Right atrium auricular region (tissue), 2 donors: ENCODE measurements at places on chromosomes 11 and 22. TPM values are rescaled to one million over a fixed set of nuclear protein-coding genes. Genes with fewer than 3 reads are reported as not detected.
A peak's percentile ranks its signal among the peaks of the same experiment; 100 is the strongest.

DNA sequence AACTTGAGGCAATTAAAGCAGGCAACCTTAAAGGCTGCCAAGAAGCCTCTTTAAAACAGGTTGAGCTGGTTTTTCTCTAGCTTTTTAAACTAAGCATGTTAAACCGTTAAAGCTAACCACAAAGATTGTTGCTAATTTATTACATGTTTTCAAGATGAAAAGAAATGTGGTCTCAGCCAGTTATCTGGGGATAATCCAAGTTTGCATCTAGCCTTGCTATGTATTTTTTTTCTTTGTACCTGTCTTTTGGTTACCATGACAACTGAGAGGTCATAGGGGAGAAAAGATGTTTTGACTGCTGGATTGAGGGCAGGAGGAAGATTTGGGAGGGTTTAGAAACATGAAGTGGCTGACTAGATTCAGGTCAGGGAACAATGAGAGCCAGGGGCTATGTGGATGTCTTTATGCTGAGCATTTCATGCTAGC lies 19.2 kb upstream of the PGM2L1 start:
- no peaks in the 10 kb centered on the region for H3K4me1 ChIP-seq
- DNase-seq, result no peak
- no peak overlapping the region for H3K27ac ChIP-seq
- no peak overlapping the region for H3K4me3 ChIP-seq
- H3K27me3 ChIP-seq, result no peaks in the 10 kb centered on the region

GRCh38 chr11:10514202-10514601 lies 26.8 kb downstream of the RNF141 start:
- H3K36me3 ChIP-seq, result peaks cover 7% of the 10 kb centered on the region
- DNase-seq, result no peak
- no peak overlapping the region for H3K27ac ChIP-seq

DNA sequence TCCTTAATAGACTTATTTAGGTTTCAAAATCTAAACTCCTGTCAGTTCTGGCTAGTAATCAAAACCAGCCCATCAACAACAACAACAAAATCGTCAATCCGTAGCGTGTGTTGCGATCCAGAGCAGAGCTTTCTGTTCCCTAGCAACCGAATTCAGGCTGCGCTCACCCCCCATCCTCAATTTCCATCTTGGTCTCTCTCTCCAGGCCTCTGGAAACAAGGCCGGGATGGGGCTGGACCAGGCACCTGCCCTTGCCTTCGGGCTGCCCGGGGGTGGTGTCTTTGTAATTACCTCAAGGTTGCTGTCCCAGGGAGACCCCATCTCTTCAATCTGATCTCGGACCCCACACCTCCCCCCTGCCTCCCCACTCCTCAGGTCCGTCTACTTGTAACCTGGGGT lies 1341.5 kb downstream of the BRD1 start:
- H3K27ac ChIP-seq, result no peak overlapping the region
- H3K4me1 ChIP-seq, result no peaks in the 10 kb centered on the region
- peaks cover 13% of the 10 kb centered on the region for H3K27me3 ChIP-seq
- H3K36me3 ChIP-seq, result no peaks in the 10 kb centered on the region
- no peak overlapping the region for H3K4me3 ChIP-seq

GRCh38 chr11:2586793-2587131 lies 113.0 kb downstream of the KCNQ1OT1 start:
- H3K4me3 ChIP-seq, result no peak overlapping the region
- H3K4me1 ChIP-seq, result no peaks in the 10 kb centered on the region
- no peak overlapping the region for H3K27ac ChIP-seq
- no peaks in the 10 kb centered on the region for H3K27me3 ChIP-seq

Gene DEUP1
- total RNA-seq, result not detected

DNA sequence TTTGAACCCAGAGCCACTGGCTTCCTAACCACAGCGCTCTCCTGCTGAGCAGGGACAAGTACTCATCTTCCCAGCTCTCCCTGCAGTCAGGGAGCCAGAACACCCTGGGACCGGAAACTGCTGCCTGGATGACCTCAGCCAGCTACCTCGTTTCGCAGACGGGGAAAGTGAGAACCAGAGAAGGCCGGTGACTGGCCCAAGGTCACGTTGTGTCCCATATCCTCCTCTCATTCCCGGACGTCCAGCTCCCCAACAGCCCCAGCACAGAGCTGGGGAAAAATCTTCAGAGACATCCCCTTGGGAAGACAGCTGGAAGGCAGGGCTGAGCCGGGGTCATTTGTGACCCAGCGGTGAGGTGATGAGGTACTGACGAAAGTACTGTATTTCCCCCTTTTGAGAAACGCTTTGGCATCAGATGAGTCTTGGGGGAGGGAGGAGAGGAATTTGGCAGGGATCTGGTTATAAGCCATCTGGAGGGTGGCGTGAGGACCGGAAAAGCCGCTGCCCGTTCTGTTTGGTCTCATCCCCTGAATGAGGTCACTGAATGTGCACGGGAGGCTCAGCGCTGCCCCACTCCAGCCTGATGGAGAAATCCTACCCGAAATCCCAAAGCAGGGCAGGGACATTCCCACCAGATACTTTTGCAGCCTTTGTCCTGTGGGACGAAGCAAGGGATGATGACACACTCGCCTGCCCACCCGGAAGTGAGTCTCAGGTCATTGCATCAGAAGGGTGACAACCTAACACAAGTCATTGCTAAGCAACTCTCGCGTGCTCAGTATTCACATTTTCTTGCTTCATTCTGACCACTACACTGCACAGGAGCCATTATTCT lies 41.1 kb downstream of the LIF start:
- H3K4me3 ChIP-seq, result no peak overlapping the region
- H3K36me3 ChIP-seq, result no peaks in the 10 kb centered on the region
- peak; percentile 92 for DNase-seq
- H3K4me1 ChIP-seq, result peaks cover 41% of the 10 kb centered on the region
- peak overlapping the region; percentile 63 for H3K27ac ChIP-seq
- no peaks in the 10 kb centered on the region for H3K27me3 ChIP-seq

DNA sequence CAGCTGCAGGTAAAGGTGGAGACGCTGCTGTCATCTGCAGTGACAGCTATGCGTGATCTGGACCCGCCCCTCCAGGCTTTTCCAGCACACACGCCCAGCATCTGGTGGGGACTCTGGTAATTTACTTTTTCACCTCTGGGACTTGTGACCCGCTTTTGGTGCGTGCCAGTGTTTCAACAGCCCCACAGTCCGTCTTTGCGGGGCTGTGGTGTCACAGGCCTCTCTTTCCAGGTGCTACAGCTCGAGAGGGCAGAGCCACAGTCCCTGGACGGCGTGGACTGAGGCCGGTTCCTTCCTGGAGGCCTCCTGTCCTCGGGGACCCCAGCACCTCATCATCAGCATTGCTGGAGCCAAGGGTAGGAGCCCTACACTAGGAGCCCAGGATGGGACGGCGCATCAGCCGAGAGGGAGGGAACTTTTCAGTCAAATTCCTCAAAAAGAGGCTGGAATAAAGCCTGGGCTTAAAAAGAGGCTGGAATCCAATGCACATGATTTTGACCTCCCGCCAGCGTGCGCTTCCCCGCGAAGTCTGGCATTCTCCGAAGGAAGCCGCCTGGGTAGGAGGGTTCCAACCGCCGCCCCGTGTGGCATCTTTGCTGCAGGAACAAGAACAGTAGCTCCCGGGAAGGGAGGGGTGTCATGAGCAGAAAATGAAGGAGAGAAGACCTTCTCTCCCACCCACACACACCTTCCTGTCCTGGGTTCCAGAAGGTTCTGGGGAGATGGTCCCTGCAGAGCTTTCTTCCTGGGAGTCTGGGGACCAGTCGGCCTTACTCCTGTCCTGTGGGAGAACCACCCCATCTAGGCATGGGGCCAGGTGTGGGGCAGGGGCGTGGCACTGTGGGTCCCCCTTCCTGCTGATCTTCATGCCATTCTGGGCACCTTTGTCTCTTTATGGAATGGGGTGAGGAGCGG lies 25.7 kb upstream of the KRTAP5-7 start:
- DNase-seq, result no peak
- peaks cover 48% of the 10 kb centered on the region for H3K36me3 ChIP-seq
- no peak overlapping the region for H3K27ac ChIP-seq
- H3K4me1 ChIP-seq, result peaks cover 9% of the 10 kb centered on the region
- no peaks in the 10 kb centered on the region for H3K27me3 ChIP-seq

GRCh38 chr11:63909591-63910506 lies 7.1 kb downstream of the RCOR2 start:
- no peak for DNase-seq
- peaks cover 35% of the 10 kb centered on the region for H3K4me1 ChIP-seq
- H3K36me3 ChIP-seq, result peaks cover 33% of the 10 kb centered on the region
- no peaks in the 10 kb centered on the region for H3K27me3 ChIP-seq
- no peak overlapping the region for H3K4me3 ChIP-seq

DNA sequence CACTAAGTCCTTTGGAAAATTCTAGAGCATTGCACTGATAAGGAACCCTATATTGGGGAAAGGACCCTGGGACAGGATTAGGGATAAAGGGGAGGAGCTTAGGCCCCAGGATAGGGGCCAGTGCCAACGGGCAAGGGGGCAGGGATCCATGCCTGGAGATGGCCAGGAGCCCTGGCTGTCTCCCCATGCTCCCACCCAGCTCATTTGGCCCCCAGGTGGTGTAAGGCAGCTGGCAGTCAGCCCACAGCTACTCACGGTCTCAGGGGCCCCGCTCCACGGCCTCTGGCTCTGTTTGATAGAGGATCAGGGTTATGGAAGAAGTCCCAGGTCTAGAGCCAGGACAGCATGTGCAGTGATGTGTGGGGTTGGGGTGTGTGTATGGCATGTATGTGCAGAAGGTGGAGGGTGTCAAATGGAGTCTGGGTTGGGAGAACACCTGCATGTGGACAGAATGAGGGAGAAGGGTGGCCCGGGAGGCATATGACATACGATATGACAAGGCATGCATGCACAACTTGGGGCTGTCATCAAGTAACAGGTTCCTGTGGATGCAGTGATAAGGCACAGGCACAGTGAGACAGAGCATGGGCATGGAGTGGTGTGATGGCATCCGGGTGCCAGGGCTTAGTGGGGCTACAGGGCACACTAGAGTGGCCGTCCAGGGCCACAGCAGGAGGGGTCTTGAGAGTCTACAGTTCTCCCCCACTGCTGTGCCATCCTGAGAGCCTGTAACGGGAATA lies 18.4 kb upstream of the PDE2A start:
- DNase-seq, result no peak
- no peaks in the 10 kb centered on the region for H3K27me3 ChIP-seq
- no peaks in the 10 kb centered on the region for H3K4me1 ChIP-seq
- H3K27ac ChIP-seq, result no peak overlapping the region

Gene MPZL2
- 16.8 TPM for total RNA-seq

DNA sequence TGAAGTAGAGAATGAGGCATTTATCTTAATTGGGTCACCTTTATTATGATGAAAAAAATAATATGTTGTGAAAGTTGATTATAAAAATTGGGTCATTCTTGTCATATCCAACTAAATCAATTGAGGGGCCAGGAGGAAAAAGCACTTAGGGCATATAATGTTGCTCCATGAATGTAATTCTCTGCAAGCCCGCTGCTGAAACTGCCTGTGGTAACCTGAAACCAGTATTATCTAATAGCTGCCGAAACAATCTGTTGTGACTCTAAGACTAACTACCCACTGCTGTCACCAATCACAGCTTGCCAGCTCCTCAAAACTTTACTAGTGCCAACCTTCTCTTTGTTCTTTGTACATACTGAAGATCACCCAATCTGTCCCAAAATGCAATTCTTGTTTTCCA lies 115.8 kb downstream of the ATG16L2 start:
- no peaks in the 10 kb centered on the region for H3K36me3 ChIP-seq
- H3K4me1 ChIP-seq, result peaks cover 24% of the 10 kb centered on the region
- H3K4me3 ChIP-seq, result no peak overlapping the region
- no peaks in the 10 kb centered on the region for H3K27me3 ChIP-seq
- no peak overlapping the region for H3K27ac ChIP-seq

DNA sequence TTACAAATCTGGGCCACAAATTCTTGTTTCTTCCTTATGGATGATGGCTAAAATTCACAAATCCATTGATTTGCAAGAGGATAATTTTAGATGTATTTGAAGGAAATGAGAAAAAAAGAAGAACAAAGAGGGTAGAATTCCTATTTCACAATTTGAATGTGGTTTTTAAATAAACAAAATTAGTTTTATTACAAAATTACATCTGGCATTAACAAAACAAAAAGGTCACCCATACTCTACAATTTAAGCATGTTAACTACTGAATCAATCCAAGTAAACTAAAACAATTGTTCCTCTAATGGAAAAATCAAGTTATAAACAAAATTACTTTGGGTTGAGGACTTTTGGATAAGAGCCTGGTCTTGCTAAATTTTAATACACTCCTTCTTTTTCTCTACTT lies 242.0 kb downstream of the METTL15 start:
- H3K4me3 ChIP-seq, result no peak overlapping the region
- no peak overlapping the region for H3K27ac ChIP-seq
- no peaks in the 10 kb centered on the region for H3K27me3 ChIP-seq
- no peak for DNase-seq

DNA sequence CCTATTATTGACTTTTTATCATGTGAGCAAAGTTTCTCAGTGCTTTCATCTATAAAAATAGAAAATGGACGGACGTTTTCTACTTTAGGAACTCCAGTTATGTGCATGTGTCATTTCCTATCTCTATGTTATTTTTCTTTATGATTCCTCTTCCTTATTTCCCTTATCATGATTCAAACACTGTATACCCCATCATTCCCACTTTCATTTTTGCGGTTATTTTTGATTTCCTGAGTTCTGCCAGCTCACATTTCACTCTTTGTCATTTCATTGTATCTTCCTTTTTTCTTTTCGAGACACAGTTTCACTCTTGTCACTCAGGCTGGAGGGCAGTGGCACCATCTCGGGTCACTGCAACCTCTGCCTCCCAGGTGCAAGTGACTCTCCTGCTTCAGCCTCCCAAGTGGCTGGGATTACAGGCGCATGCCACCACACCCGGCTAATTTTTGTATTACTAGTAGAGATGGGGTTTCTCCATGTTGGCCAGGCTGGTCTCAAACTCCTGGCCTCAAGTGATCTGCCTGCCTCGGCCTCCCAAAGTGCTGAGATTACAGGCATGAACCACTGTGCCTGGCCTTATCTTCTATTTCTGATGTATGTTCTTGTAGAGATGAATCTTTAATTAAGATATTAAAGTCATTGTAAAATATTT lies 21.5 kb downstream of the C11orf58 start:
- H3K4me1 ChIP-seq, result no peaks in the 10 kb centered on the region
- H3K4me3 ChIP-seq, result no peak overlapping the region
- DNase-seq, result no peak
- H3K36me3 ChIP-seq, result peaks cover 35% of the 10 kb centered on the region
- no peaks in the 10 kb centered on the region for H3K27me3 ChIP-seq

Gene FZD4
- 32.5 TPM for total RNA-seq

DNA sequence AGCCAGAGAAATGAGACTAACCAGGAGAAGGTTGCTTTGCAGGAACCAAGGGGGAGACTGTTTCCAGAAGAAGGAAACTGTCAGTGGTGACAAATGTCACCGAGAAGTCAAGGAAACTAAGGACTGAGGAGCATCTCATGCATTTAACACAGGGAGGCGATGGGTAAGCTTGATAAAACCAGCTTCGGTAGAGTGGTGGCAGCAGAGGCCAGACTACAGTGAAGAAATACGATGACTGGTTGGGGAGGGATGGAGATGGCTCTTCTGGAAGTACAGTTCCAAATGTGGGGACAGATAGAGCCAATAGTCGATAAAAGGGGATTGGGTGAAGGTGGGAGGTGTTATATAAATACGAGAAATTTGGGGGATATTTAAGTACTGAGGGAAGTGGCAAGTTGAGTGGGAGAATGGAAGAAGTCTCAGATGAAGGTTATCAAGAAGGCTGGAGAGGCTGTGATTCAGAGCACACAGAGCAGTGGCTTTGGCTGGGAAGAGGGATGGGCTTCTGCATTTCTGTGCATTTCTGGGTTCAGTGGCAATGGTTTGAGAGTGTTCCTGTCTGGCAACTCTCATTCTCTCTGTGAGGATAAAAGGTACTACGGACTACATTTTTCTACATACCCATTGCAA lies 29.2 kb downstream of the SC5D start:
- no peaks in the 10 kb centered on the region for H3K36me3 ChIP-seq
- H3K27me3 ChIP-seq, result no peaks in the 10 kb centered on the region
- no peak overlapping the region for H3K27ac ChIP-seq
- H3K4me1 ChIP-seq, result no peaks in the 10 kb centered on the region
- no peak overlapping the region for H3K4me3 ChIP-seq
